ENCODE measurements at places on chromosomes 1 and 21.

GRCh38 chr1:200211157-200211556 is 183.6 kb downstream of the NR5A2 start:
- H3K36me3 ChIP-seq = peaks cover 6% of the 10 kb centered on the region
- no peaks in the 10 kb centered on the region for H3K27me3 ChIP-seq
- H3K27ac ChIP-seq = peak overlapping the region; percentile 43
- DNase-seq = peak; percentile 78
- H3K4me3 ChIP-seq = 0 out of 2 replicates have a peak overlapping the region, but pooled peaks have one; percentile 1
- H3K4me1 ChIP-seq = peaks cover 51% of the 10 kb centered on the region

GRCh38 chr1:100972185-100972584 is 53.4 kb downstream of the DPH5 start:
- H3K27me3 ChIP-seq = no peaks in the 10 kb centered on the region
- peak overlapping the region; percentile 20 for H3K27ac ChIP-seq
- DNase-seq = no peak

GRCh38 chr1:31771891-31772668 is 7.9 kb upstream of the ADGRB2 start:
- no peak overlapping the region for H3K27ac ChIP-seq
- H3K4me3 ChIP-seq = peak overlapping the region; percentile 81
- H3K4me1 ChIP-seq = peaks cover 9% of the 10 kb centered on the region
- no peak for DNase-seq
- no peaks in the 10 kb centered on the region for H3K36me3 ChIP-seq

- peak; percentile 94 for DNase-seq
- peaks cover 49% of the 10 kb centered on the region for H3K4me1 ChIP-seq
- H3K4me3 ChIP-seq = peak overlapping the region; percentile 73
- H3K36me3 ChIP-seq = peaks cover 18% of the 10 kb centered on the region
- peaks cover 4% of the 10 kb centered on the region for H3K27me3 ChIP-seq
These were observed 280.4 kb downstream of the SETD4 start for GRCh38 chr21:35779690-35780570.

GRCh38 chr1:92913093-92913819 is 48.0 kb downstream of the DIPK1A start:
- DNase-seq = no peak
- no peak overlapping the region for H3K4me3 ChIP-seq
- H3K27me3 ChIP-seq = no peaks in the 10 kb centered on the region
- no peaks in the 10 kb centered on the region for H3K36me3 ChIP-seq

DNA sequence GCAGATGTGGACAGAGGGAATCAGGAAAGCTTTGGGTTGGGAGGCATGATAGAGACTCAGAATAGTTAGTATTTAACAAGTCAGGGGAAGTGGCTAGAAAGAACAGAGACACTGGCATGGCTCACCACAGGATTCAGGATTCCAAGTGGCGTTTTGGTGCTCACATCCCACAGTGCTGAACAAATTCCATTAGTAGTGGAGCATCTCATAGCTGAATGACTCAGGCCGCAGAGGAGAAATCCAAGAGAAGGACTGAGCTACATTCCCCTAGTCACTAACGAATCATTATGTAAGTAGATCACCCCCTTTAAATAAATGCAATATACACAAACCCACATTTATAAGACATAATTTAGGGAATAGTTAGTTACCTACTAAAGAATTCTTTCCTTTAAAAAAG is 5.0 kb upstream of the KCNJ9 start:
- peaks cover 6% of the 10 kb centered on the region for H3K4me1 ChIP-seq
- no peak overlapping the region for H3K27ac ChIP-seq
- no peaks in the 10 kb centered on the region for H3K36me3 ChIP-seq

DNA sequence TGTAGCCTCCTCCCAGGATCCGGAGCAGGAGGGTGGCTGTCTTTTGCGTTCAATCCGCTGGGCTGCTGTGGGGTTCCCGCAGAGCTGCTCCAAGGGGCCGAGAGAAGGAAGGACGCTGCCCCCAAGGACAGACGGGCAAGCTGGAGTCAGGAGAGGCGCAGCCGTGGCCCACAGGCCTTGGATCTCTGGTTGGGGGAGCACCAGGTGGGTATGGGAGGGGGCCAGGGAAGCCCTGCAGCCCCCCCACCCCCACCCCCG is 15.9 kb upstream of the SKI start:
- H3K36me3 ChIP-seq = no peaks in the 10 kb centered on the region
- H3K4me1 ChIP-seq = peaks cover 28% of the 10 kb centered on the region
- peak overlapping the region; percentile 70 for H3K4me3 ChIP-seq
- no peak for DNase-seq
- no peaks in the 10 kb centered on the region for H3K27me3 ChIP-seq
- peak overlapping the region; percentile 98 for H3K27ac ChIP-seq
